ENCODE measurements at places on chromosomes 6 and 20.

DNA sequence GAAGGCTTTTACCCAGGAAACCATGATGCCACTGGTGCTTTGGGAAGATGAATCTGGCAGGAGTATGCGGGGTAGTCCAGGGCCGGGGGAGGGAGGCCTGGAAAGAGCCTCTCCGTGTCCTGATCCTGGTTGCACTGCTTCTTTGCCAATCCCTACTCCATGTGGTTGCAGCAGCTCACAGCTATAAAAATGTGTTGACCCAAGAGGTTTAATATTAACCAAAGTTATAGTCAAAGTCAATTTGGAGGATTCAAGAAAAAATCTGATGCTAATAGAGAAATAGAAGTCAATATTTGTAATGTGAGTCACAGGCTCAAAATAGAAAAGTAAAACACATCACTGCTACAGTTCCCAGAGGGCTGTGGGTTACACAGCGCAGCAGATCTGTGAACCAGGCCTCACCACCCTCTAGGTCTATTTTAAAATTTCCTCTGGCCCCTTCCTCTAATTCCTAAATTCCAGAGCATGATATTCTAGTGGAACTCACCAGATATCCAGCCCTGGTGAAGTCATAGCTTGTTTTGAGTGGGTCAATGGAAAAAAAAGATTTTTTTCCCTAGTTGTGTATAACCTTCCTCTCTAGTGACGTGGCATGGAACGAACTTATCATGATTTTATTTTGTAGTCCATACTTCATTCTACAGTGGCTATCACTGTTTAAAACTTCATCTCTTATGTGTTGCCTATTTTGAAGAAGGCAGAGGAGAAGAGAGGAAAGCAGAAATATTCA, 63.2 kb upstream of the BMP2 start:
- H3K36me3 ChIP-seq, result no peaks in the 10 kb centered on the region
- H3K27ac ChIP-seq, result peak overlapping the region; percentile 97
- H3K4me1 ChIP-seq, result peaks cover 68% of the 10 kb centered on the region
- H3K27me3 ChIP-seq, result no peaks in the 10 kb centered on the region
- DNase-seq, result peak; percentile 68
- H3K4me3 ChIP-seq, result no peak overlapping the region

DNA sequence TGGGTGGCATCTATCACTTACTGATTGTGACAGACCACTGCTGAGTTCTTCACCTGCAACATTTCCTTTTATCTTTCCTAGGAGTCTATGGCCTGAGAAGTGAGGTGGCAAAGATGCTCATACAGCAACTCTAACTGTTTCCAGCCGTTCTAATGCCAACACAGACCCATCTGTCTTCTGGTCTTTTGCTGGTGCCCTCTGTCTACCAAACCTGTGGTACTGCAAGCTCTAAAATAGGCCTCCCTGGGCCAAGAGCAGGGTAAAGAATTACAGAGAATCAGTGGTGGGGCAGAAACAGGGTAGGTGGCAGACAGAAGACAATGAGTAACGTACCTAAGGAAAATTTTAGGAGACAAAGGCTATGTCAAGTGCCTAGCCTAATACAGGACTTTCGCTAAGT, 611.0 kb upstream of the FLRT3 start:
- no peak overlapping the region for H3K4me3 ChIP-seq
- H3K27ac ChIP-seq, result no peak overlapping the region
- no peaks in the 10 kb centered on the region for H3K36me3 ChIP-seq
- no peak for DNase-seq

DNA sequence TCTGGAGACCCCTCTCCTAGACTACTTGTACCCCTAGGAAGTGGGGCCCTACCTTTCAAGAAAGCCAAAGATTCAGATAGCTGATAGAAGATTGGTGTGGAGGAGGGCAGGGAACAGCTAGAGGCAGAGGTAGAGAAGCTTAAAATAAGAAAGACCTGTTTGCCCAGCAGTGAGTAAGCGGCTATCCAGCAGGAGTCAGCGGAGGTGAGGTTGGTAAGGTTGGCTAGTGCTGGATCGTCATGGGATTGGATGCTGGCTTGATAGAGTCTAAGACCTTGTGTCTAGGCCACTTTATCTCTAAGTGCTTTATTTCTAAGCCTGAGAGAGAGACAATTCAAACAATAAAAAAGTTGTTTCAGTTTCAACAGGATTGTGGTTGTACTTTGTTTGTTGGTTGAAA, 19.1 kb downstream of the ANKS1A start:
- DNase-seq, result peak; percentile 12
- no peaks in the 10 kb centered on the region for H3K36me3 ChIP-seq
- H3K27me3 ChIP-seq, result no peaks in the 10 kb centered on the region
- H3K4me1 ChIP-seq, result peaks cover 4% of the 10 kb centered on the region
- no peak overlapping the region for H3K4me3 ChIP-seq
- no peak overlapping the region for H3K27ac ChIP-seq

GRCh38 chr6:95742767-95743289, 165.5 kb downstream of the MANEA start:
- DNase-seq, result no peak
- H3K27me3 ChIP-seq, result no peaks in the 10 kb centered on the region
- H3K4me1 ChIP-seq, result no peaks in the 10 kb centered on the region
- H3K36me3 ChIP-seq, result no peaks in the 10 kb centered on the region

- H3K4me1 ChIP-seq, result no peaks in the 10 kb centered on the region
- no peak overlapping the region for H3K27ac ChIP-seq
- no peak overlapping the region for H3K4me3 ChIP-seq
- H3K27me3 ChIP-seq, result no peaks in the 10 kb centered on the region
- no peaks in the 10 kb centered on the region for H3K36me3 ChIP-seq
Measured at GRCh38 chr20:17171746-17172280, 55.0 kb upstream of the PCSK2 start.

- DNase-seq, result no peak
- no peaks in the 10 kb centered on the region for H3K27me3 ChIP-seq
- H3K27ac ChIP-seq, result no peak overlapping the region
- no peak overlapping the region for H3K4me3 ChIP-seq
- peaks cover 2% of the 10 kb centered on the region for H3K4me1 ChIP-seq
Measured at GRCh38 chr6:12458558-12458957, 168.4 kb downstream of the EDN1 start.

GRCh38 chr6:164252948-164253347, 838.4 kb downstream of the QKI start:
- no peaks in the 10 kb centered on the region for H3K27me3 ChIP-seq
- no peak overlapping the region for H3K27ac ChIP-seq
- no peaks in the 10 kb centered on the region for H3K36me3 ChIP-seq
- peak; percentile 26 for DNase-seq

DNA sequence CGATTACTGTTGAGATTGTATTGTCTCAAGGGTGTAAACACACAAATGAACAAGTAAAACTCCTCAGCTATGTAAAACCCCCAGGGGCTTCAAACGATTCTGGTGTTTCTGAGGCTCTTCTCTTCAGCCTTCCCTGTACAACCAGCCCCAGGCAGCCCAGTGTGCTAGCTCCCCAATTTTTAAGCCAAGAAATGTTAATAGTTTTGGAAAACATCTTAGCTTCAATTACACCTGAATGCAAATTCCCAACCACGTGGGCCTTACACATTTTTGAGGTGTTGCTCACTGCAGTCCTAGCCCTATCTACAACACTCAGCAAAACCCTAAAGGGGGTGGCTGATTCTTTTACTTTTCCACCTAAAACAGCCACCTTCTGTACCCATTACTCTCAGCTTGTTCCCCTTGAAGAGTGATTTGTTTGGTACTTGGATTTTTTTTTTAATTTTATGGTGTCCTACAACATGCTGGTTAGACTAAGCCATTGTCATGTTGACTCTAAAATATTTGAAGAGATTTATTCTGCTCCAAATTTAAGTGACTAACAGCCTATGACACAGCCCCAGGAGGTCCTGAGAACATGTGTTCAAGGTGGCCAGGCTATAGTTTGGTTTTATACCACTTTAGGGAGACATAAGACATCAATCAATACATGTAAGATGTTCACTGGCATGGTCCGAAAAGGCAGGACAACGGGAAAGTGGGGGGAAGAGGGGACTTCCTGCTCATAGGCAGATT, 48.7 kb downstream of the ADAT2 start:
- no peak overlapping the region for H3K4me3 ChIP-seq
- no peaks in the 10 kb centered on the region for H3K27me3 ChIP-seq
- peak overlapping the region; percentile 58 for H3K27ac ChIP-seq
- H3K4me1 ChIP-seq, result peaks cover 17% of the 10 kb centered on the region
- DNase-seq, result no peak

All from hepatocyte (in vitro differentiated cells).